ENCODE measurements at places on chromosomes 11 and 22.
A peak's percentile ranks its signal among the peaks of the same experiment; 100 is the strongest.

DNA sequence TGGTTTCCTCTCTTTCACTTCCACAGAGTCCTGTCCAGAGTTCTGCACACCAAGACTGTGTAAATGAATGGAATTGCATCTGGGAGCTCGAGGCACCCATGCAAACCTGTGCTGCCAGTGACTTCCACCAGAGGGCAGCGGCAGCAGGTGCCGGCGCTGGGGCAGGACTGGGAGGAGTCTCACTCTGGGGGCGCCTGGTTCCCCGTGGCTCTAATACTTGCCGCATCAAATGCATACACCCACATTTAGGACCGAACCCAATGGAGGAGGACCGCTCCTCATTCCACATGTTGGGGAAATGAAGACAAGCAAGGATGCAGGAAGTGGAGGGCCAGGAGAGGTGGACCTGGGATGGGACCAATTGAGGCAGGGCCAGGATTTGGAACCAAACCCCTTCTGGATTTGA lies 1.1 kb upstream of the CD6 start:
- DNase-seq = peak; percentile 82

- no peak for DNase-seq
These were observed 563 bp upstream of the PPIL2 start for GRCh38 chr22:21665047-21665851.

DNA sequence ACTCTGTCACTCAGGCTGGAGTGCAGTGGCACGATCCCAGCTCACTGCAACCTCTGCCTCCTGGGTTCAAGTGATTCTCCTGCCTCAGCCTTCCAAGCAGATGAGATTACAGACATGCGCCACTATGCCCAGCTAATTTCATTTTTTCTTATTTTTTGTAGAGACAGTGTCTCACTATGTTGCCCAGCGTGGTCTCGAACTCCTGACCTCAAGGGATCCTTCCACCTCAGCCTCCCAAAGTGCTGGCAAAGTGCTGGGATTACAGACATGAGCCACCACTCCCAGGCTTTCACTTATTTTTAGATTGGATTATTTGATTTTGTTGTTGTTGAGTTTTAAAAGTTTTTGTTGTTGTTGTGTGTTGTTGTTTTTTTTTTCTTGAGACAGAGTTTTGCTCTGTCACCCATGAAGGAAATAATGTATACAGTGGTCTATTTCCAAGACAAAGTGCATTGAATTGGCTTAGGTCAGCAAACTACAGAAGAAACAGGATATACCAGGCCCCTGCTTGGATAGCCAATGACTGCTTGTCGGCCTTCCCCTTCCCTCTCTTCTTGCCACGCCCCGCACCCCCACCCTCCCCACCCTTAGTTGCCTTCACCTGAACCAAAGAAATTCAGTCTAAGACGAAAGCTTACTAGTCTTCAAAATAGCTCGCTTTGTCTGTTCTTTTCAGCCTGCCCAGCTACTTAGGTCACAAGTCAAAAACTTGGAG lies 91.8 kb upstream of the CLDN5 start:
- DNase-seq = no peak

DNA sequence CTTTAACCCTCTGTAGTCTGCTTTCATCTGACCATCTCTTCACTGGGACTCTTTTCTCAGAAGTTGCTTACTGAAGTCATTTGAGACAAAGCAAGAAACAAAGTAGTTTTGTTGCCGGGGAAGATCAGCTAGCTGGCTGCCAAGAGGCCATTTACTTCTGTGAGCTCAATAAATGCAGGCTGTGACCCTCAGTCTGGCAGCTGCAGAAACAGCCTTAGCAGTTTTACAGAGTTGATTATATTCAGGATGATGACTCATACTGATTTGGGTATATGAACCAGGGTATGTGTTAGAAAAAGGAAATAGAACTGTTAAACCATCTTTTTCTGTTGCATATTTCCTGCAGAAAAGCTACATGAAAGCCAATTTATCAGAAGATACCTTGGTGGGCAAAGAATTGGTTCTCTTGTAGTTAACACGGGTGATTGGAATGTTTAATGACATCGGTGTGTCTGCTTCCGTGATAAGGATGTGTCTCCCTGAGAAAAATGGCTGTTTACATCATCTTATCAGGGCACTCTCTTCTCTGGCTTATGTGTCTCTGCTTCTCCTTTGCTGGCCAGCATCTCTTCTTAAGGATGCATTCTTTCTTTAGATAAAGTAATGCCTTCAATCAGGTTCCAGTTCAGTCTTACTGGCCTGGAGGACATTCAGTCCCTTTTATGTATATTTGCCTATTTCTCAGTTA lies 18.5 kb downstream of the FIBIN start:
- DNase-seq = no peak

GRCh38 chr11:76661306-76661751 lies 9.2 kb downstream of the LRRC32 start:
- DNase-seq = no peak

GRCh38 chr22:36510966-36511881 lies 4.4 kb upstream of the FOXRED2 start:
- DNase-seq = peak; percentile 67

DNA sequence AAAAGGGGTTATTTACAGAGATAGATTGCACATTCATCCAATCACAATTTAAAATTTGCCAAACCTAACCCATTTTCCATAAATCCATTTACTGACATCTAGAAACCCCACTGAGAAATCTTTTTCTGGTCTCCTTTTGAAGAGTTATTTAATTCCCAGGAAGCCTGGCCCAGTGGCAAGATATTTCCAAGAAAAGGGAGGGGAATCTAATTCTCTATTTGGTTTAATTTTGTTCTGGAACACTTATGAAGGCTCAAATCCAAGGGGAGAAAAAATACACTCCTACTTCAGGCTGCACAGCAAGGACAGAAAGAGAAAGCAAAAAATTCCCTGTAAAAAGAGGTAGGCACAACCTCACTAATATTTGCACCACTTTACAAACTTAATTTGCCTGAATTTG lies 88.2 kb upstream of the LDLRAD3 start:
- DNase-seq = no peak
